PC-3 (cell line): ENCODE measurements at places on chromosomes 7 and 10.

DNA sequence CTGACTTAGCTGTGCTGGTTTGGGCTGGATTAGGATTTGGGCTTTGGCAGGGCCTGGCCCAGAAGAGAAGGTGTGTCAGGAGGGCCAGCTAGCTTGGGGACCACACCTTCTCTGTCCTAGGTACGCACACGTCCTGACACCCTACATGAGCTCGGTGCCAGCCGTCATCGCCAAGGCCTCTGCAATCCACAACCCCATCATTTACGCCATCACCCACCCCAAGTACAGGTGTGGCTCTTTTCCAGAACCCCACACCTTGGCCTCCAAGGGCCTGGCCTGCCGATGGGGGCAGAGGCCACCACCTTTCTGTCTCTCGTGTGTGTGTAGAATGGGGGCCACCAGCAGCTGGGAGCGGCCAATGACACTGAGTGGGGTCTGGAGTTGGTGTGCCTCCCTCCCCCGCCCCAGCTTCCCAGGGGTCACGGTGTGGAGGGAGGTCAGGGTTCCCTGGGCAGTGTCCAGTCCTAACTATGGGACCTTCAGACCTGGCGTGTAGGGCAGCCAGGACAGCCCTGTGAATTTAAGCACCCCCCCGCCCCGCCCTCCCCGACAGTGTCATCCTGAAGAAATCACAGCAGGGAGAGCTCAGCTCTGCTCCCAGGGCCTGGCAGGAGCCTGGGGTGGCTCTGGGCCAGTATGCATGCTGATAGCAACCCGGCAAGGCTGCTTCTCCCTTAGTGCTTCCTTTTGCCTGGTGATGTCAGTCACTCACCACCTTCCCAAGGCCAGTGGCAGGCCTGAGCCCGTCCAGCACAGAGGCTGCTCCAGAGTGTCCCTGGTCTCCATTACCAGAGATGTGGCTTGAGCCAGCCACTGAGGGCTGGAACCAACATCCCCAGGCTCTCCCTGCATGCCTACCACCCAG is 6.9 kb upstream of the LDB3 start:
- no peak for DNase-seq

- no peak for DNase-seq
Measured at GRCh38 chr7:141866974-141867373, 25.7 kb upstream of the PRSS37 start.

DNA sequence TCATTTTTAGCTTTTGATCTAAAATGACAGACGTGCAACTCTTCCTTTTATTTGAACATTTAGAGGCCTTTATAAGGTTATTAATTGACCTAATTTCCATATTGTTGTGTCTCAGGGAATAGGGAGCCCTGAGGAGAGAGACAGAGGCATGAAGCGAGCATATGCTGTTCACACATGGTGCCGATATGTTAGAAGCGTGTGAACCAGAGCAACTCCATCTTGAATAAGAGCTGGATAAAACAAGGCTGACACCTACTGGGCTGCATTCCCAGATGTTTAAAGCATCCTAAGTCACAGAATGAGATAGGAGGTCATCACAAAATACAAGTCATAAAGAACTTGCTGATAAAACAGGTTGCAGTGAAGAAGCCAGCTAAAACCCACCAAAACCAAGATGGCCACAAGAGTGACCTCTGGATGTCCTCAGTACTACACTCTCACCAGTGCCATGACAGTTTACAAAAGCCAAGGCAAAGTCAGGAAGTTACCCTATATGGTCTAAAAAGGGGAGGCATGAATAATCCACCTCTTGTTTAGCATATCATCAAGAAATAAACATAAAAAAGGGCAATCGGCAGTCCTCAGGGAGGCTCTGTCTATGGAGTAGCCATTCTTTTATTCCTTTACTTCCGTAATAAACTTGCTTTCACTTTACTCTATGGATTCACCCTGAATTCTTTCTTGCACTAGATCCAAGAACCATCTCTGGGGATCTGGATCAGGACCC is 80.1 kb downstream of the SEC61G start:
- peak; percentile 20 for DNase-seq

DNA sequence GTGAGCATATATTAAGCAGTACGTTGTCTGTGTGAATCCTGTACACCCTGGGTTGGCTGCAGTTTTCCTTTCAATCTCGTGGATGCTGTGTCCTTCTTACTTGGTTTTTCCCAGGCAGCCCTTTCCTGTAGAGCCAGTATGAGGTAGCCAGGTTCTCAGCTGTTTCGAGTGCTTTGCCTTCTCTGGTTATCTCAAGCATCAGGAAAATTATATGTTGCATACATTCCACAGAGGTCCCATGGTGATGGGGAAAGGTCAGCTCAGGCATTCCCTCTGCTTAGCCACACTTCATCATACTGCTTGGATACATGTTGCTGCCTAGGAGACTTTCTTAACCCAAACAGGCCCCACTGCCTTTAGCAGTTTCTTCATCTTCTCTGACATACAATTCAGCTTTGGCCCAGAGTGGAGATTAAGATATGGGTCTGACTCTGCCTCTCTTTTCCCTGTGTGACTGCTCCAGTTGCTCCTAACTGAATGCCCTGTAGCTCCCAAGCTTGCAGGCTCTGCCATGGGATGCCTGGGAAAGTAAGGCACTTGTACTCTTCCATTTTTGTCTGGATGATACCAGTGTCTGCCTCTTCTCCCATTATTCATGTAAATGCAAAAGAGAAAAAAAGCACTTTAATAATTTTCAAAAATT is 11.3 kb downstream of the GNAI1 start:
- no peak for DNase-seq

DNA sequence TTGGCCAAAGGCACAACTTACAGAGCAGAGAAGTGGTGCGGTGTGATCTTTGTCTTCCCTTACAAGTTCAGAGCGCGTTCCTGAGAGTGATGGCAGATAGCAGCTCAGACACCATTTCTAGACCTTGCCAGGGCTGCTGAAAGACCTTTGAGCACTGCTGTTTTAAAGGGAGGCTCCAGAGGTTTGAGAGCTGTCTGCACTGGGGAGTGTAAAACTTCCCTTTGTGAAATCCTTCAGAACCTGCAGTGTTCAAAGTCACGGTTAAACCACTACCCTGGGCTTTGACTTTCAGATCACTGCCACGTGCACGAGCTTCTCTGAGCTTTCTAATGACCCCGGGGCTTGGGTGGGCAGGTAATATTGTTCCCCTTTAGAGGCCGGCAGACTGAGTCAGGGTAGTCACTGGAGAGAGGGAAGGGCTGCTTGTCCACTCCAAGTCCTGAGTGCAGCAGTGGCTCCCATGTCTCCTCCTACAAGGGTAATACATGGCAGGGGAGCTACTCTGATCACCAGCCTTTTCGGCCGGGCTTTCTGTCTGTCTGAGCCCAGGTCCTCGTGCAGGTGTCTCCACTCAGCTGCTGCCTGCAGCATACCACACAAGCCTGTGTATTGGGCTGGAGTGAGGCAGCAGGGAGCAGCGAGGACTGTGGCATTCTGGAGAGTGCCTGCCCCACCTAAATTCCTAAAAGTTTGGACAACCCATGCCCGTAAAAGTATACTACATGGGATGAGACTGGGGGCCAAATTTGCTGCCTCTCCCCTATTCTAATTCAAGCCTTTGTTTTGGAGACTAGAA is 63.3 kb downstream of the ZMIZ1 start:
- DNase-seq = no peak

- DNase-seq = no peak
Measured at GRCh38 chr7:143418681-143419458, 10.2 kb upstream of the EPHA1 start.

DNA sequence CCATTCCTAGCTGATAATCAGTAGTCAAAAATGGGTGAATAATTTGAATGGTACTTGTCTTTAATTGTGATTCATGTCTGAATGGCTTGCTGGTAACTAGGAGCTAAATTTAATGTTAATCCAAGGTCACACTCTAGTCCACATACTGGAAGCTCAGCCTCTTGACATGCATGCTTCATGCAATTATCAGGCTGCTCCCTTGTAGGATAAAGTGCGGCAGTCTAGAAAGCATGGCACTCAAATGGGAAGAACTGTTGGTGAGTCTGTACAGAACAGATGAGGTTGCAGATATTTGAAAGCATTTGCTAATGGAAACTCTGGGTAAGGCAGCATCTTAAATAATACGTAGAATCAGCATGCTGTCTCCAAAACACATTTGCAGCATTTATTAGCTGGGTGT is 499.4 kb downstream of the AUTS2 start:
- no peak for DNase-seq

GRCh38 chr10:30509508-30509907 is 75.5 kb downstream of the MAP3K8 start:
- DNase-seq = no peak

- no peak for DNase-seq
Measured at GRCh38 chr10:78782441-78782840, 286.3 kb upstream of the ZMIZ1 start.

- no peak for DNase-seq
Measured at GRCh38 chr7:37690206-37690605, 6.6 kb downstream of the GPR141 start.

DNA sequence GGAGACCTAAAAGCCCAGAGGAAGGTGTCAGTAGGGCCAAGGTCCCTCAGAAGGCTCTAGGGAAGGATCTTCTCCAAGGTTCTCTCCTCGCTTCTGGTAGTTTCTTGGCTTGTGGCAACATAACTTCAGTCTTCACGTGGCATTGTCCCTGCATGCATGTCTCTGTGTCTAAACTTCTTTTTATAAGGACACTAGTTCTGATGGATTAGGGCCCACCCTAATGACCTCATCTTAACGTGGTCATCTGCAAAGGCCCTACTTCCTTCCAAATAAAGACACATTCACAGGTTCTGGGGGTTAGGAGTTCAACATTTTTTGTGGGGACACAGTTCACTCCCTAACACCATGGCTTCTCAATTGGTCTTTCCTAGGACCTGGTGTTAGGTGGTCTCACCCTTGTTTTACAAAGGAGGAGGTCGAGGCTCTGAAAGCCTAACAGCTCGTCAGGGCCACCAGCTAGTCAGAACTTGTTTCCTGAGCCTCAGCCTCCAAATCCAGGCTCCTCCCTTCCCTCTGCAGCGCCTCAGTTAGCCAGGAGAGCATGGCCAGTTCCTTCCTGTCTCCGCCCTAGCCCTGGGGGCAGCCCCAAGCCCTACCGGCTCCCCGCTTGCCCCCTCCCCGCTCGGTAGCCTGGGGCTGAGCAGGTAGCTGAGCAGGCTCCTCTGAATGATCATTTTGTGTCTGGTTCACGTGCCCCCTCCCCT is 109.7 kb upstream of the PPIF start:
- DNase-seq = no peak

DNA sequence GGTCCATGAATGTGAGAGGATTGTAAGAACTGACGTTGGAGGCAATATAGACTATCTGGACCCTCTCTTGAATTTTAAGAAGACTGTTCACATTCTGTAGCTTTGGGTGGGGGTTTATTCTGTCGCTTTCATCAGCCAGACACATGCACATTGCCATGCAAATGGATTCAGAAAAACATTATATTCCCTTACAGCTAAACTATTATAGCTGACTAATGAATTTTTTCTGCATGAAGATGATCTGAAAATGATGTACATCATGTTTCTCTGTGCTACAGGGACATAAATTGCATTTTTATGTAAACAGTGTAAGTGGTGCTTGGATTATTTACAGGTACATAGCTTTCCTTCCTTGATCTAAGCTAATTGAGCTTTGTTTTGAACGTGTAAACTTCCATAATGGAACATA is 1.5 kb downstream of the MET start:
- no peak for DNase-seq

DNA sequence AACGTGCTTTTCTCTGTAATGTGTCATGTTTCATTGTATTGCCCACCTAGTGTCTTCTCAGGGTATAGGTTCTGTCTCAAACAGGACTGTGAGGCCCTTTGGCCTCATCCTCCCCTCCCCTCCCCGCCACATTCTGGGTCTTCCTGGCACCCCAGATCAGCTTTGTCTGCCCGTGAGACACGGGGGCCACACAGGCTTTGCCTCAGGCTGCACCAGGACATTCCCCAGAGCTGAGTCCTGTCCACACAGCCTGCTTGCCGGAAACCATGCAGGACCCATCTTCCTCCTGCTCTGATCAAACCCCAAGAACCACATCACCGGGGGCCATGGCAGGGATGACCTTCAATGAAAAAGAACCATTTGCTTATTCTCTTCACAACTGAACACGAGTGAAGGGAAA is 18.6 kb downstream of the MAT1A start:
- DNase-seq = no peak

- no peak for DNase-seq
Measured at GRCh38 chr7:155603858-155604503, 40.5 kb upstream of the RBM33 start.

DNA sequence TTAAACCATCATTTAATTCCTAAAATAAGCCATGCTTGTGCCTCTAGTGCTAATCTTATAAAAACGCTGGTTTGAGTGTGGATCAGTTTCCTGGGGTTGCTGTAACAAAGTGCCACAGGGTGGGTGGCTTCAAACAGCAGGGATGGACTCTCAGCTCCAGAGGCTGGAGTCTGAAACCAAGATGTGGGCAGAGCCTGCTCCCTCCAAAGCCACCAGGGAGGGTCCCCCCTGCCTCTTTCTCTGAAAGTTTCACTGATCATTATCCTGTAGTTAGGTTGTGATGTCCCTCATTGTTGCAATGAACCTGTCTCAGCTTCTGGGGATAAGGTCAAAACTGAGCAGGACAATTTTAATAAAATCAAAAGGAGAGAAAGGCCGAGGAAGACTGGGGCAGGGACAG is 251.9 kb upstream of the TCERG1L start:
- no peak for DNase-seq

DNA sequence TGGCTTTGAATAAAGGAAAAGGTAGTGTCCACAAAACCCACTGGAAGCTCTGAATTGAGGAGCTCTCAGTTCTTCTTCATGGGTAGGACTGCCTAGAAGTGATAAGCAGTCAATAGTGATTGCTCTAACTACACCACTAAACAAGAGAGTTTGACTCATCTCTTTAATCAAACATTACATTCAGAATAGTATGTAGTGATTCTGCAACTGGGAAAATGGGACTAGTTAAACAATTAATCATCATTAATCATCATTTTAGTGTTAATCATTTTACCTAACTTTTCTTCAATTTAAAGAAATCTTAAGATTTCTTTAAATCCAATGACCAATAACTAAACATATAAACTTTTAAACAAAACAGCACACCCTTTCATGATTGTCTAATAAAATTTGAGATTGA is 484.0 kb upstream of the FZD8 start:
- peak; percentile 96 for DNase-seq
